Muscle of back (tissue), 13 donors: ENCODE measurements at places on chromosomes 6 and 20. TPM values are rescaled to one million over a fixed set of nuclear protein-coding genes. Genes with fewer than 3 reads are reported as not detected.

The RIPPLY2 gene
- 0.34 TPM for polyA plus RNA-seq

The PEX3 gene
- 16.0 TPM for polyA plus RNA-seq

The EGFL8 gene
- 32.3 TPM for polyA plus RNA-seq

The LPA gene
- 0.13 TPM for polyA plus RNA-seq
